ENCODE measurements at places on chromosomes 5 and 9.

GRCh38 chr5:154562244-154562880 lies 84.3 kb upstream of the HAND1 start:
- DNase-seq, result no peak

DNA sequence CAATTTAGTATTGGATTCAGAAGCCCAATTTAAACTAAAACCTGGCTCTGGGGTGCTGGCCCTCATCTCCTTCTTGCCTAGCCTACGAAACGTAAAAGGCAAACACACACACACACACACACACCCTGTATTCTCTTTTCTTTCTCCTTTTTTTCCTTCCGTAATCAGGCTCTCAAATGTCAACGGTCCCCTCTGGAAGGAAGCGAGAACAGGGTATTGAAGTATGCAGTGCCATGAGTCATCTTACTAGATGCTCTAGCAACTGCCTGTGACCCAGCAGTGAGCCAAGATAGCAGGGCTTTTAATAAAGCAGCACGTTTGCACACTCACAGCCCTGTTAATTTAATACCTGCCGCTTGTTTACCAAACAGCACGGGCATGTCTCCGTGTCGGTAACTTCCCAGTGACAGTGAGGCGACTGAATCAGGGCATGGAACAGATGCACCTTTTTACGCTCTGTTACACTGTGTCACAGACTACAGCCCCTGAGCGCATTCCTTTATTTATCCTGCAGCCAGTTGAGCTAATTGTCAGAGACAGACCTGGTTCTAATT lies 243.8 kb downstream of the BNC2 start:
- DNase-seq, result no peak

GRCh38 chr9:83154087-83154736 lies 91.3 kb upstream of the RASEF start:
- DNase-seq, result no peak

- DNase-seq, result no peak
Observed at GRCh38 chr5:142857405-142857804, 87.2 kb downstream of the ARHGAP26 start.

Data from NCI-H187 (cell line).